ENCODE measurements at places on chromosomes 4 and X.

DNA sequence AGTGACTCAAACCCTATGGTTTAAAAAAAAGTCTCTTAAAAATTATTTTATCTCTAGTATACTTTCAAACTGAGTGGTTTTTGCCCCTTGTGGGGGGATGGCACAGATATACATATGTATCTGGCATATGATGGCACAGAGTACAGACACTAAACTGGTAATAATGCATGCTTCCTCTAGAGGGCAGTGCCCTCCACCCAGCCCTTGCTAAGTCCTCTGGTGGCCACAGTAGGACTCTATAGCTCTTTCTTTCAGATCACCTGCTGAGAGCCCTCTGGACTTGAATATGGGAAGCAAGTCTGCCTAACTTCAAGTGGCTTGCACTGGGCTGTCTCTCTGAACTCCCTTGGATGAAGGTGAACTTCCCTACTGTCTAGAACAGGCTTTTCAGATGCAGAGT is 66.3 kb downstream of the TSPAN7 start:
- no peak for DNase-seq

DNA sequence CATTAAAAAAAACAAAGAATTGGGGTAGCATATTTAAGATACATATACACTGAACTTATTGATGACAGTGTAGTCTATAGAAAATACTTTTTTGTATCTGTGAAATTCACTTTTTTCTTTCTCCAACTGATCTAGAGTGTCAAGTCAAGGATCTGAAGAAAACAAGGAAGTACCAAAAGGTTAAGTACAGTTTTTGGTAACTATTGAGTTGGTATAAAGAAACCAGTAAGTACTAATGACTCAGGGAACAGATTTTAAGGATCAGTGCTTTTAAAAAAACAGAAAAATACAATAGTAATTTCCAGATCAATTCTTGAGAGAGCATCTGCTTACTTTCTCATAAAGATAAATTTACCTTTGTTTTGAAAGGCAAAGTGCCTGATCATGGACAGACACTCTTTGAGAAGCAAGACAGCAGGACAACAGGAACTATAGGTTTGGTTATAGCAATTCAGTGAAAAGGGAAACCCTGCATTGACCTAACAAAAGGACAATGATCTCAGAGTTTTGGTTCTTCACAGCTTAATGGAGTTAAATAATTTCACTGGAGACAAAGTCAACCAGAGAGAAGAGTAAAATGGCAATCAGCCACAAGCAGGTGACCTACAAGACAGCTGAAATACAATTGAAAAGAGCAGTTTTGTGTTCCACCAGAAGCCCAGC is 23.4 kb downstream of the TRMT10A start:
- DNase-seq, result no peak

GRCh38 chr4:138981930-138982390 is 33.6 kb upstream of the NOCT start:
- DNase-seq, result no peak

GRCh38 chr4:122456231-122457116 is at the start of gene IL2:
Gene IL2 (minus strand): TSS chr4:122456725. CDS start chr4:122456440, 285 bp downstream.
- DNase-seq, result no peak

GRCh38 chrX:63330681-63331080 is 20.5 kb downstream of the SPIN4 start:
- DNase-seq, result no peak

DNA sequence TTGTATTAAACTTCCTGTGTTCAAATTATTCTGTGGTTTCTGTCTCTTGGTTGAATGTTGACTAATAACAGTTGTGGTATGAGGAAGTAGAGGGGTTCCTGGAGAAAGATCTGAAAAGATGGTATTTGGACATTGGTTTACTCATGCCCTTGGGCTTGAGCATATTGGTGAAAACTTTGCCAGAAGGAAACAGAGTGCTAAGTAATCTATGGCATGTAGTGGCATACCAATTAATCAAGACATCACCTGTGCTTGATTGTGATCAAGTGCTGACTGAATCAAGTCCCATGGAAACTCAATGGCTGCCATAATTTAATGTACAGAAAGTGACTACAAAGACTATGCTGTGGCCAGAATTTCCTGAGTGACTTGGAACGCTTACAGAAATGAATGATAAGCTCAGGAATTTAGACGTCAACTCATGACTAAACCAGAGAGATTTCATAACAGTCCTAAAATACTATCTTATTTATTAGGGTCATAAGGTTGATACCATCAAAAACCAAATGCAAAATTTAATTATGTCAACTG is 2062.9 kb downstream of the ARAP2 start:
- no peak for DNase-seq

DNA sequence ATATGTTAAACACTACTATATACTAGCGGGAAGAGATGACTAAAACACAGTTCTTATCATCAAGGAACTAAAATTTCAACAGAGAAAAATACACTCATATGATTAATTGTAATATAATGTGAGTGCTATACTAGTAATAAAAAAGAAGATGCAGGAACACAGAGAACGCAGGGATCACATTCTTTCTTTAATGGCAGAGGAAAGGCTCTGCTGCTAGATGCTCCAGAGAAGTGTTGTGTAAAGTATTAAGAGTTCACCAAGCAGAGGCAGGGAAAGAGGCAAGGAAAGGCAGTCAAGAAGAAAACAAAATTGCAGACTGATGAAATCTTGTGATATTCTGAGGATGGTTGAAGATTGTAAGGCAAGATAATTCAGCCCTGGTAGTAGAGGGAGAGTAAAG is 394.7 kb downstream of the PDGFC start:
- DNase-seq, result no peak

- no peak for DNase-seq
These were observed 97.7 kb downstream of the TMA16 start for GRCh38 chr4:163592212-163592611.

GRCh38 chrX:53695946-53696549 is 9.5 kb upstream of the HUWE1 start:
- no peak for DNase-seq

DNA sequence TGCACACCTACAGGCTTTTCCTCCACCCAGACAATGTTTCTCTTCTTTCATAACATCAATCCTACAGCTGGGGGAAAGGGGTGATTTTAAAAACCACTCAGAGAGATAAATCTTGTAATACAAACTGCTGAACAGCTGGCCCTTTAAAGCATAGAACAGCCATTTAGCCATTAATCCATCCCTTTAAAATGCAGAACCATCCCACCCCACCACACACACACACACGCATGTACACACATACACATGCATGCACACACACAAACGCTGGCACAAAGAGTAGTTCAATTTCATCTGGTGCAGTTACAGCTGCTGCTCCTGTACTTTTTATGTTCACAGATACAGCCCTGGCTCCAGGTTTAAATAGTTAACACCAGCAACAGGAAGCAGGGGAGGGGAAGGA is 426.1 kb downstream of the MID1IP1 start:
- no peak for DNase-seq

DNA sequence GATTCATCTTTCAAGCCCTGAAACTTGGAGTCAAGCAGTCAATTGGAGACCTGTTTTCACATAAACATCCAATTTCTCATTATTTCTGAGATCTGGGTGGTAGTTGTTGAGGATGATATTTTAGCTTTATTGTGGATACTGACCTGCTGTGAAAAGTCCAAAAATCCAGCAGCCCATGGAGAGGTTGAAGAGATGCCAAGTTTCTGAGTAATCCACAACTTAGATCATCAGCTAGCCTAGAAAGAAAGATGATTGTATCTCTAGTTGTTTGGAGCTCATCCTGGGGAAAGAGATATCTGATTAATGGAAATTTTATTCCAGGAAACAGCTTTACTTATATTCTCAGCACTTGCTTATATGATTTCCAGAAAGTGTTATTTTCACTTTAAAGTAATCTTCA is 48.6 kb upstream of the DCX start:
- DNase-seq, result no peak

DNA sequence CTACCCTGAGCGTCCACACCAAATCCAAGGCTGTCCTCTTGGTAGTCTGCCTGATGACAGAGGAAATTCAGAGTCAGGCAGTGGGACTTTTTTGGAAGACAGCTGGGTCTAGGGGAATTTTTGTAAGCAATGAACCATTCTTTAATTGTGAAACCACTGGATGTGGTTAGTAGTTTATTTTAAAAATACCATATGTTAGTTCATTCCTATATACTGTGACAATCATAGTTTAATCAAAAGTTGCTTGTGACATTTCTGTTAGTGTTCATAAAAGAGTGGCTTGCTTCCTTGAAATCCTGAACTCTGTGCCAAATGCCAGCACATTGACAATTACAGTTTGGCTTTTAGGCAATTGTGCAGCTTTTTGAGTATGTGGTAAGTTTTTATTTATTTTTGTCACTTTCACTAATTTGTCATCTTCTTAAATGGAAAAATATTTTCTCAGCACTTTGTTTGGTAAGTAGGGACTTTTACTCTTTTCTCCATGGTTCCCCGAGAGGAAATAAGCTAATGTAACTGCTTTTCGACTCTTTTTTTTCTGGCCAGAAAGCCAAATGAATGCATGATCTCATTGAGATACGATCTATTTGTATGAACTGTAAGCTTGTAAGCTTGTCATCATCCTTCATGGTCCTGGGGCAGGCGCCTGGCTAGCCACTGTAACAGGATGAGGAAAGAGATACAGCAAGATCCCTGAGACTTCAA is 72.6 kb upstream of the SLC4A4 start:
- no peak for DNase-seq

- DNase-seq, result peak; percentile 31
These were observed 130.8 kb downstream of the HMX1 start for GRCh38 chr4:8740666-8741395.

GRCh38 chrX:40199704-40200103 is 101.9 kb upstream of the BCOR start:
- no peak for DNase-seq

DNA sequence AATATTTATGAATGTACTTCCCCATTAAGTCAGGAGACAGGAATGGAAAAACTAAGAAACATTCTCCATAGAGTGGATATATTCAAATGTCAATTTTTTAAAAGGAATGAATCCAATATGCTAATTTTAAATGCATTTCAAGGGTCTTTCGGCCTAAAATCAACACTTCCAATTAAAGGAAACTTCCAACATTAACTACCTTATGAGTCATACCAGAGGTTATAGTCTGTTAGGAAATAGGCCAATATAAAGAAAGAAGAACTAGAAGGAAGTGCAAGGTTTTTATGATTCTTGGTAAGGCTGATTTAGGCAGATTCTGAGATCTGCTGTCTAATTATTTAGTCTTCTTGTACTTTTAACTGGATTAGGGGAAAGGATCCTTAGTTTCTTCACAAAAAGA is 260.1 kb upstream of the EDNRA start:
- no peak for DNase-seq

- no peak for DNase-seq
These were observed 370.4 kb upstream of the CPEB2 start for GRCh38 chr4:14631806-14632440.

DNA sequence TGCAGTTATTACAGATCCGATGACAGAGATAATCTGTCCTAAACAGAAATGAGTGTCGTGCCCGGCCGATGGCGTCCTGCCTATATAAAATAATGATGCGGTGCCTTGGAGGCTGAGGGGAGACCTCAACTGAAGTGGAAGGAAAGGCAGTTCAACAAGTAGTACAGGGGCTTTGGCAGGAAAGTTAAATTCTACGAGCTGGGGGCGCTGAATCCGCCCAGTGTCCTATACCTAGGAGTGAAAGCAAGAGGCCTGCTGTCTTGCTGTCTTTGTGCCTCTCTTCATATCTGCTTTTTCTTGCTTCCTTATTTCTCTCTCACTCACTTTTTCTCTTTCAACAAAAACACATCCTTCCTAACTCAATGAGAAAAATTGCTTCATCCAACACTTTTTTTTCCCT is 82.2 kb upstream of the PRPS2 start:
- DNase-seq, result no peak

GRCh38 chr4:82618103-82618720 is 56.4 kb upstream of the TMEM150C start:
- no peak for DNase-seq

DNA sequence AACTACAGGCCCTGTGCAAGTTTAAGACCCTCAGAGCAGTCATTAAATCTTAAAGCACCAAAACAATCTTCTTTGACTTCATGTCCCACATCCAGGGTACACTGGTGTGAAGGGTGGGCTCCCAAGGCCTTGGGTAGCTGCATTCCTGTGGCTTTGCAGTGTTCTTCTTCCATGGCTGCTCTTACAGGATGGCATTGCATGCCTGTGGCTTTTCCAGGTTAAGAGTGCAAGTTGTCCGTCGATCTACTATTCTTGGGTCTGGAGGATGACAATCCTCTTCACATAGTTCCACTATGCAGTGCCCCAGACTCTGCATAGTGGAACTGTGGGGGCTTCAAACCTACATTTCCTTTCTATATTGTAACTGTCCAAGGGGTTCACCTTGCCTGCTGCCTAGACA is 494.5 kb downstream of the CFAP47 start:
- DNase-seq, result no peak

DNA sequence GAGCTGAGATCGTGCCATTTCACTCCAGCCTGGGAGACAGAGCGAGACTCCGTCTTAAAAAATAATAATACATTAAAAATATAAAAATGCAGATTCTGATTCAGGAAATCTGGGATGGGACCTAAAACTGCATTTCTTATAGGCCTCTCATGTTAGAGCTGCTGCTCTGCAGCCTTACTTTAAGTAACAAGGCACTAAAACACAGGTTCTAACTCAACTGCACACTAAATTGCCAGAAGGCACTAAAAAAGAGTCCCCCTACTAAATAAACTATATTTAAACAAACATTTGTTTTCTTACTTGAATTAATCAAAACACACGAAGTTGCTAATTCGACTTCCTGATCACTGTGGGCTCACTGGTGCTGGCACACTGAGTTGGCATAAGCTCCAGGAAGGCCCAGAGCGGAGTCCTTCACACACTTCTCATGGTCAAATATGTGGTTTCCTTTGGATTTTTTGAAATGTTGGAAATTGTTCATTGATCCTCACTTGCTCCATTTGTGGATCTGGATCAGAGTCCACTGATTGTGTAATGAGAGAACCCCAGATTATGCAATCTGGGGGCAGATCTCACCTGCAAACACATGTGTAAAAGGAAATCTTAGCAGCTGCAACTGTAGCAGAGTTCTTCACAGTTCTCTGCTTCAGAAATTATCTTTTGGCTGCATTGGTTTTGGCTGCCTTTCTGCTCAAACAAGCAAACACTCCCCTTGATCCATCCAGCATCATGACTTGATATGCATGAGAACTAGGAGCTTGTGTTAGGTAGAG is 59.3 kb downstream of the AFF1 start:
- peak; percentile 79 for DNase-seq

GRCh38 chrX:46645614-46646013 is 72.0 kb downstream of the CHST7 start:
- no peak for DNase-seq

- no peak for DNase-seq
These were observed 207.5 kb downstream of the PDGFC start for GRCh38 chr4:156764145-156764544.

DNA sequence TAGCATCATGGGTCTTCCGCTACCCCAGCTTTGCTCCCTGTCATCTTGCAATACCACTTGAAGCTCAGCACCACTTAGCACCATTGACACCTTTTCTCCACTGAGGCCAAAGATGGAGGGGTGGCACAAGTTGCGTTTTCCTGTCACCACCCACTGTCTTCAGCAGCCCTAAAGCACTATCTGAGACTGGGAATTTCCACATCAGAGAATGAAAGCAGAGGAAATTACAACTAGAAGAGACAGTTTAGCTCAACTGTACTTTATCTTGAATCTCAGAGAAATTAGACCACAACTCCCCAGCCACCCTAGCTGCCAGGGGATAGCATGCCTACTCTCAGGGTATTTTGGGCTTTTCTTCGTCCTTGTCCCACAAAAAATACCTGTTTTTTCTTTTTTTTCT is 111.0 kb downstream of the DDIT4L start:
- DNase-seq, result no peak

- DNase-seq, result no peak
These were observed 1638.8 kb upstream of the PCDH7 start for GRCh38 chr4:29081234-29081955.

Measured in left lobe of liver (tissue), 2 donors.